ENCODE measurements at places on chromosomes 7 and 10.

DNA sequence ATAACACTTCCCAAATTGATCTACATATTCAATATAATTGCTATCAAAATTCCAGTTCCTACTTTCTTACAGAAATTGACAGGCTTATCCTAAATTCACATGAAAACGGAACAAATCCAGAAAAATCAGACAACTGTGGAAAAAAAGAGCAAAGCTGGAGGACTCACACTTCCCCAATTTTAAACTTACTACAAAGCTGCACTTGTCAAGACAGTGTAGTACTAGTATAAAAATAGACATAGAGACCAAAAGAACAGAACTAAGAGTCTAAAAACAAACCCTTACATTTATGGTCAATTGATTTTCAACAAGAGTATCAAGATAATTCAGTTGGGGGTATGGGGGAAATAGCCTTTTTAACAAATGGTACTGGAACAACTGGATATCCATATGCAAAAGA, 27.5 kb downstream of the LMBR1 start:
- DNase-seq = no peak

DNA sequence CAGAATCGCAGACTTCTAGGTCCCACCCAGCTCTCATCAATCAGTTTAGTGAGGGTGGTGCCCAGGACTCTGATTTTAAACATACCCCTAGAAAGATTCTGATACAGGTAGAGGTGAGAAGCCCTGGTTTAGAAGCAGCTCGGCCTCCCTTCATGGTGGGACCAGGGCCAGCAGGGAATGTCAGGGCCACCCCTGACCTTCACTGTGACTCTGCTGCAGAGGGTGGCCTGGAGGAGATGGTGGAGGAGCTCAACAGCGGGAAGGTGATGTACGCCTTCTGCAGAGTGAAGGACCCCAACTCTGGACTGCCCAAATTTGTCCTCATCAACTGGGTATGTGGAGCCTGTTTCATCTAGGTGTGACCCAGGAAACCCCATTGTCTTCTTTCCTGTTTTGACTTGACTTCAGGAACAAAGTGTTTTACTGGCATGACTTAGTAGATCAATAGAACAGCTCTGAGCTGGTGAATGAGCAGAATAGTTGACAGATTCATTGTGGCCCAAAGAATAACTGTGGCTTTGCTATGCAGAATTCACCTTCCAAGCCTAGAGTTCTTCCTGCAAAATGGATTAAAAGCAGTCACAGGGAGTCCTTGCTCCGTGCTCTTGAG, 7.2 kb downstream of the DBNL start:
- DNase-seq = no peak

DNA sequence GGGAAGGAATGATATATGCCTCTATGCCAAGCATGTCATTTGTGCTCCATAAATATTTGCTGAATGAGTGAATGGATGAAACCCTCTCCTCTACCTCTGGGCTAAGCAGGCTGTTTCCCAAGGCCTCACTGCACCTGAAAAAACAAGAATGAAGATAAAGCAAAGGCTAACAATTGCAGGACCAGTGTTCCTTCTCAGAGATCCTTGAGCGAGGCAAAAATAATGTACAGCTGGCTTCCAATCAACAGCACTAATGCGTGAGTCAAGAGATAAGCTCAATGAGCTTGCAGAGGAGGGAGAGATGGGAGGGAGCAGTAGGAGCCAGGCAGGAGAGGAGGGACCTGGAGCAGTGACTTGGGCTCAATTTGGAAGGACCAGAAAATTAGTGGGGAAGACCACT, 144.5 kb upstream of the NFE2L3 start:
- DNase-seq = no peak

- no peak for DNase-seq
Measured at GRCh38 chr7:15128716-15129115, 226.2 kb upstream of the DGKB start.

DNA sequence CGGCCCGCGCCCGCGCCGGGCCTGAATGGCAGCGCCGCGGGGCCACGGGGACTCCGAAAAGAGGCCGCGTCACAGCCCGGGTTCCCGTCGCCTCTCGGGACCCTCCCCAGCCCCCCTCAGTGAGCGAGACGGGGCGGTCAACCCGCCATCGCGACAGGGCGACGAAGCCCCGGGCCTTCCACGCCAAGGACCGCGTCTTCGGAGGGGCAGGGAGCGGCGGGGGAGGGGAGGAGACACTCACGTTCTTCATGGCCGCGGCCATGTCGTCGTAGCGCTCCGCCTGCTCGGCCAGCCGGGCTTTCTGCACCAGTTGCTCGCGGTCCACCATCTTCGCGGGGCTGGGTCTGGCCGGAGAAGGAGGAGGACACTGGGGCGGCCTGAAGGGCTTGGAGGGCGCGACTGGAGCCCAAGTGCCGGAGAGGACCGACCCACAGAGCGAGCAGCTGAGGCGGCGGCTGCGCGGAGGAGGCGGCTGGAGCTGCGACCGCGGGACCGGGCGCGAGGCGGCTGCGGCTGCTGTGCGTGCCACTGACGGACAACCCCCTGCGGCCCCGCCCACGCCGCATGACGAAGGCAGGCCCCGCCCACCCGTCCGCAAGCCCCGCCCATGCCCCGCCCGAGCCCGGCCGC, at the start of gene YWHAG:
Gene YWHAG, minus strand, starts transcription at position 511 of the 630 bp plus-strand sequence. Its CDS starts 183 bp downstream, at position 328.
- peak; percentile 95 for DNase-seq

GRCh38 chr10:72171175-72171630, 44.6 kb upstream of the ANAPC16 start:
- peak; percentile 93 for DNase-seq

DNA sequence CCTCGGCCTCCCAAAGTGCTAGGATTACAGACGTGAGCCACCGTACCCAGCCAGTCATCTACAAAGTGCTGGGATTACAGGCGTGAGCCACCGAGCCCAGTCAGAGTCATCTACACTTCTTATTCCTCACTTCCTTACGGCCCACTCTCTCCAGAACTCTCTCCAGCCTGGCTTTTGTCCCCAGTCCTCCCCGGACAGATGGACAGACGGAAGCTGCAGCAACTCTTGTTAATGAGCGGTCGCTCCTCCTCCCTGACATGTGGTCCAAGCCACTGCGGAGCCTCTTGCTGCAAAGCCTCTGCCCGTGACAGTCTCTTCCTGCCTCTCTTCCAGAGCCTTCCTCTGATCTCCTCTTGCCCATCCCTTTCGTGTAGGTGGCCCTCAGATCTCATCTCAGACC, 45.9 kb downstream of the TMEM270 start:
- DNase-seq = no peak

DNA sequence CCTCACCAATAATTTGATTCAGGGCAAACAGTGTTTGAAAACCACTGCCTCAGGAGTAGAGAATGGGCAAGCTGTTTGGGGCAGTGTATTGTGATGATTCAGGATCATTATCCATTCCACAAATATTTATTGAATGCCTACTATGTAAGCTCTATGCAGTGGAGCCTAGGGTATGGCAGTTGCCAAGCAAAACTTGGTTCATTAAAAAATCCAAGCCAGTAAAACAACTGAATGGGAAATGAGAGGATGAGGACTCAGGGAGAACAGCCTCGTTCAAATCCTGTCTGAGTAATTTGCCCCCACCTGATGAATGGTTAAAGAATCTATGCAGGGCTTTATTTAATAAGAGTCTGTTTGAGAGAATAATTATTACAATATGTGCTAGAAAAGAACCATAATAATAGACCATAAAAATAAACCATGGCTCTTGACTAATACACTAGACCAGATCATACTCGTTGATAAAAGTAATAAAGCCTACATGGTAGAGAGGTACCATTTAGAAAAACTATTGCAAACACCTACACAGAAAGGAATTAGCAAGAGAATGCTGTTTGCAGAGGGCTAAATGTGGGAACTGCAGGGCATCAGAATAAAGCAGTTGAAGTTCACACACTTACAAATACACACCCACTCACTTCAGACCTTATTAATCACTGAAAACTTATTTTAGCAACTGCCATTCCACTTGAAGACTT, 71.7 kb downstream of the CREB5 start:
- no peak for DNase-seq

- DNase-seq = no peak
Measured at GRCh38 chr7:46927131-46927810, 654.6 kb downstream of the TNS3 start.
